Central memory CD4-positive, alpha-beta T cell (primary cell): ENCODE measurements at places on chromosomes 3 and 15.

DNA sequence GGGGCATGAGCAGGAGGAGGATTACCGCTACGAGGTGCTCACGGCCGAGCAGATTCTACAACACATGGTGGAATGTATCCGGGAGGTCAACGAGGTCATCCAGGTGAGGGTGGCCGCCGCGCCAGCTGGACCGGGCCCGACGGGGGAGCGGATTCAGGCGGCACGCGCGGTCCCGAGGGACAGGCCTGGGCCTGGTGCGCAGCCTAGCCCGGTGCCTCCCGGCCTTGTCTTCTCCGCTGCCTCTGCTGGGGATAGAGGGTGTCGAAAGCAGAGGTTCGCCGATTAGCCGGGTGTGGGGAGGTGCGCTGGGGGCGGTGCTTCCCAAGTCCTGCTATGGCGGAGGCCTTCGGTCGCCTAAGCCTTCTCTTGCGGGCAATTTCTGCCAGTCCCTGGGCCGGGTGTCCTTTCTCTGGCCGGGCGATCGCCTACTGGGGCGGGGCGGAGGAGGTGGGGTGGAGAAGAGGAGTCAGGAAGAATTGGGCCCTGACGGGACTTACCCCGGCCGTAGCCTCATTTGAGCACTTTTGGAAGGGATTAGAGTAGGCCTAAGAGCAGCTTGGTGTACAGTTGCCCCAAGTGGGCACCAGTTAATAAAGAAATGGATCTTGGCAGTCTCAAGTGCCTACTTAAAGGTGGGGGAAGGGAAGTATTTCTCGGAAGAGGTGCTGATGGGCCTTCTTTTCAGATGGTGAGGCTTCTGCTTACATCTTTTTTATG, 940 bp downstream of the ARIH1 start:
- DNase-seq, result peak; percentile 83

DNA sequence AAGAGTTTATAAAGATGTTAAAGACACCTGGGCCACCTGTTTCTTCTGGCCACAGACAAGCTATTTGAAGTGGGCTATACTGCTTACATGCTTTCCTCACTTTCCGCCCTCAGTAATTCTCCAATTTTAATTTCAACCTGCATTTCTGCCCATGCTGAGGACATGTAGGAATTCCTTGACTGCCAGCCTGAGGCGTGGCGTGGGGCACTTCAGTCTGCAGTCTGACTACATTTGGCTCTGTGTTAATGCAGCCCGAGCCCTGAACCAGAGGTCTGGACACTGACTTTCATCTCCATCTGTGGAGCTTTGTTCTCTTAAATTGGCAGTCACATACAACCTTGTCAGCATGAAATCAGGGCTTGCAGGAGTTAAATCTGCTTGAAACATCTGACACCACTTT, 8.5 kb downstream of the UQCC5 start:
- no peak for DNase-seq

GRCh38 chr3:27632431-27633223, 89.5 kb downstream of the EOMES start:
- peak; percentile 48 for DNase-seq

GRCh38 chr3:52791928-52792327, 2.7 kb upstream of the ITIH3 start:
- no peak for DNase-seq

DNA sequence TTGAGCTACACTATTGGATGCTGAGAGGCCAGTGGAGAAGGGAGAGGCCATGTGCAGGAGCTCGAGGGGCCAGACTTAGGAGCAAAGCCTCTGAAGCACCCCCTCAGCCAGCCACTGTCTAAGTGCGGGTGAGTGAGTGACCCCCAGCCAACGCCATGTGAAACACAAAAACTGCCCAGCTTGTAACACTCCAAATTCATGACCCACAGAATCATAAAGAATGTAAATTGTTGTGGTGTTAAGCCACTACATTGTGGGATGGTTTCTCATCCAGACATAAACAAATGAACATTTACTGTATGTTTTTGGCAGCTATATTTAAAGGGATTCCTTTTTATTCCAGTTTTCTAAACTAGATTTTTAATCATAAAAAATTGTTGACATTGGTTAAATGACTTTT, 27.2 kb upstream of the TMEM158 start:
- no peak for DNase-seq

- no peak for DNase-seq
Measured at GRCh38 chr15:40764629-40765103, 798 bp downstream of the GCHFR start.

- DNase-seq, result no peak
Measured at GRCh38 chr15:69794645-69795469, 302.9 kb downstream of the TLE3 start.

DNA sequence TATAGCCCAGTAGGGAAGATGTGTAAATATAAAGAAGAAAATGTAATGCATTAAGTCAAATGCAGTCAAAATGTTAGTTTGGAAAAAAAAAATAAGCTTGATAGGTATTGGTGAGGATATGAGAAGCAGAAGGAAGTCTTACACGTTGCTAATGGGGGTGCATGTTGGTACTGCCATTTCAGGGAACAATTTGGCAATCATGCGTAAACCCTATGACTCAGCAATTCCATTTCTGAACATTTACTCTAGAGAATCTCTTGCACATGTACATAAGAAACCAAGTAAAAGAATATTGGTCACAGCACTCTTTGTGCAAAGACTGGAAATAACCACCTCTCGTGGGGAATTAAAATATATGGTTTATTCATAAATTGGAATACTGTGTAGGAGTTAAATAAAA, 35.5 kb upstream of the TIMP4 start:
- no peak for DNase-seq

DNA sequence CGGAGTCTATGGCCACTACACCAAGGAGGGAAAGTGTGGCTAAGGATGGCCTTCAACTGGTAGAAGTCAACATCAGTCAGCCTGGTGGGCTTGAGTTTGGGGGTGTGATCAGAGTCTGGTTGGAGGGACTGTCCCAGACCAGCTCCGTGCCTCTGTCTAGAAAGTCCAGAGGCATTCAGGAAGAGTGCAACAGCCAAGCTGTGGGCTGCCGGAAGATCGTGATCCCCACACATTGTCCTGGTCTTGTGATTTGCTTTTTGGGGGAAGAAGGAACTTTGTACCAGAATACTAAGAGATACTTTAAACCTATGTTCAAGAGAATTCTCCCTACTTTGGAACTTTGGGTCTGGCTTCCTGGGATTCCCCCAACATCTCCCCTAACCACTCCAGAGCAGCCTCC, 47.8 kb upstream of the VPS8 start:
- DNase-seq, result no peak

DNA sequence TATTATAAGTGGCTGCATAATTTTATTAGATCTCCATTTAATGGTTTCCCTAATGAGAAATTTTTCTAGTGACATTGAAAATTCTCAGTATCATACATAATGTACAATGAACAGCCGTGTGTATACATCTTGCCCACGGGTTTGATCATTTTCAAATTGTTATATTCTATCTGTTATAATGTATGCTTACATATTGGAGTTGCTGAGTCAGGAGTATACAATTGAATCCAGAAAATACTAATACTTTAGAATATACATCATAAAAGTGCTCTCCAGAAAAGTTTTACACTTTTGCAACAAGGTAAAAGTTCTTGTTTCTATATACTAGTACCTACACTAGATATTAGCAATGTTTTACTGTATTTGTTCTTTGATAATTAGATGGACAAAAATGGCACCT, 82.8 kb downstream of the SPATA16 start:
- DNase-seq, result no peak

DNA sequence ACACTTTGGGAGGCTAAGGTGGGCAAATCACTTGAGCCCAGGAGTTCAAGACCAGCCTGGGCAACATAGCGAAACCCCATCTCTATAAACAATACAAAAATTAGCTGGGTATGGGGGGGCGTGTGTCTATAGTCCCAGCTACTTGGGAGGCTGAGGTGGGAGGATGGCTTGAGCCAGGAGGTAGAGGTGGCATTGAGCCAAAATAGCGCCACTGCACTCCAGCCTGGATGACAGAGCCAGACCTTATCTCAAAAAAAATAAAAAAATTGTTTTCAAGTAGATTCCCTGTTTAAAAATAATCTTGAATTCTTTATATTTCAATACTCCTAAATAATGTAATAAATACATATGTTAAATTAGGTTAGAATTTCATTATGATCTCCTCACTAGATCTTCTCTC, 9.8 kb downstream of the HMCES start:
- DNase-seq, result no peak

- DNase-seq, result no peak
Measured at GRCh38 chr15:40306908-40307307, 827 bp downstream of the PLCB2 start.

- DNase-seq, result no peak
Measured at GRCh38 chr3:129020691-129021090, 19.6 kb downstream of the EFCC1 start.

DNA sequence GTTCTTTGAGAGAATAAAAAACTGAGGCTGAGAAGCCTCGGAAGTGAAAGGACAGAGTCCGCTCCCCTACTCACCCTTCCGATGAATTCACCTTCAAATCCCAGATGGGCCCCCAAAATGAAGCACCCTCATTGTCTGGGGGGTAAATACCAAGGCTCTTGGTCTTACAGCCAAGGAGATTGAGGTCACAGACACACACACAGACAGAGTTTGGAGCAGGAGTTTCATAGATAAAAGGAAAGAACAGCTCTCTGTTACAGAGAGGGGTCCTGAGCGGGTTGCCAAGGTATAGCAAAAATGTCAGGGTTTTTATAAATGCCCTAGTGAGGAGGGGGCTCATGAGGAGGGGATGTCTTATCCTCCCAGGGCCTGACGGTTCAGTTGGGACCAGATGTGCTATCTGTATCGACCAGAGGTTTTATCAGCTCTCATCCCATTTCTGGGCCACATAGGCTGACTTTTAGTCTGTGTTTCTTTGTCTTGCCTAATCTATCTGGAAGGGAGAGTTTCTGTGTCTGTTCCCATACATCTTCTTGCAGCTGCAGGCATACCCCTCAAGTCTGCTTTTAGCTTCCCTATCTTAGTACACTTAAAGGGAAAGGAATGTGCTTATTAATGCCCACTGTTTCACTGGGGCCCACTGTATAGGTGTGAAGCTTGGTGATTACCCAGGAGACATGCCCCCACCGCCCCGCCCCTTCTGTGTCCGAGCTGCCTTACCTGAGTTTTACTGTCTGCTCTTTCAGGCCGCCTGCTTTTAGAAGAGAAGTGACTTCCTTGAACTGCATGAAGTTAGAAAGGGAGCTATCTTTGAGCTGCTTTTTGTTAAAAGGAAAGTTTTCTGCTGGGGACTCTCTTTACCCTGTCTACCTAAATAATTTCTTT, 66.8 kb upstream of the ATP11B start:
- DNase-seq, result no peak

- DNase-seq, result no peak
Measured at GRCh38 chr15:79539401-79539800, 107.3 kb downstream of the MINAR1 start.

DNA sequence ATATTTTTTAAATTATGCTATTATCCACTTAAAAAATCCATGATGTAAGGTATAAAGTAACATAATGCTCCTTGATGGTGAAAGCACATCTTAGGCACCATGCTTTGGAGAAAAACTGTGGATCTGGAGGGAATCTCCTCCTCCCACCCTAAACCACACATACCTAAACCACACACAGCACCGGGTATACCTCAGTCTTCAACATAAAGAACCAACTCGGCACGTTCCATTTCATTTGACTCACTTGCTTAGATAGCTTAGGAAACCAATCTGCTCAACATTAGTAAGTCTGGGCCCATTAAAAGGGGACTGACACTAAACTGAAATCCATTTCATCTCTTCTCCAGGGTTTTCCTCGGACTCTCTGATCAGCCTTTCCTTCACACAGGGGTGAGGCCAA, 945.7 kb upstream of the CFAP20DC start:
- DNase-seq, result no peak

DNA sequence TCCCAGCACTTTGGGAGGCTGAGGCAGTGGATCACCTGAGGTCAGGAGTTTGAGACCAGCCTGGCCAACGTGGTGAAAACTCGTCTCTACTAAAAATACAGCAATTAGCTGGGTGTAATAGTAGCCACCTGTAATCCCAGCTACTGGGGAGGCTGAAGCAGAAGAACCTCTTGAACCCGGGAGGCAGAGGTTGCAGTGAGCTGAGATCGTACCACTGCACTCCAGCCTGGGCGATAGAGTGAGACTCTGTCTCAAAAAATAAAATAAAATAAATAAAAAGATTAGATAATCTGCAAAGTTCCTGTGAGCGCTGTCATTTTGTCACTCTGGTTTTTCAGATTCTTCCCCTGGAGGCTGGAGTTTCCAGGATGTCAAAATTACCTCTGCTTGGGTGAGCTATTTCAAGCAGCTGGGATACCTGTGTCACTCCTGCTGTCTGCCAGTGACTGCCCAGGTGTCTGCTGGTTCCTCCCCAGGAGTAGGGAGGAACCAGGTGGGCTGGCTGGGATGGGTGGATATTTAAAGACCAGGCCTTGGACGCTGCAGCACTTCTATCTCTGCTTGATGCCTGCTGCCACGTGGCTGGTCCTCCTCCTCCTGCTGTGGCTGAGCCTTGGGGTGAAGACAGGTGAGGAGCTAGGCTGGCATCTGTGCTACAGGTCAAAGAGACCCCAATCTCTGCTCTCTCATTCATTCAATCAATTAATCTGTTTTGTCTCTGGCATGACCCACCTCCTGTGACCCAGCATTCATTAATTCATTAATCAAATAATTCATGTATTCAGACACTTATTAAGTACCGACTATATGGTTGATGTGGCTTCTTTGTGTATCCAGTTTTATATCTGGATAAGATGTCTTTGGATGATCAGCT, 19.5 kb upstream of the MUC20 start:
- no peak for DNase-seq

DNA sequence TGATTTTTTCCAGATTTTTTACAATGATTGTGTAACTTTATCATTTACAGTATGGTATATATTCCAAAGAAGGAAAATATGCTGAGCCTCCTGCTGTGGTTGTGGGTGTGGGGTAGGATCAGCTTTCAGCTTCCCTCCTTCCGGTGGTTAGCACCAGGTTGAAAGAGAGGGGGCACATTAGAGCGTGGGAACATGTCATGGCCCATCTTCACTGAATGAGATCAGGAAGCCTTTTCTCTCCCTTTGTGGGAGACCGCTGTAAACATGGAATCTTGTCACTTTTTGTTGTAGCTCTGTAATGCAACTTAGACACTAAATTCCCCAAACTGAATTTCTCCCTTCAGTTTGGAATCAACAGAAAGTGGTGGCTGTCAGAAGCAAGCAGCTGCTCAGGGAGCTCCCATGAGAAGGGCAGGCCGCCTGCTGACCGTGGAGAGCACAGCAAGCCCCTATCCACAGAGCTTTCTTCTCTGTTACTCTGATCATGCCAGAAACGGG, 86.7 kb upstream of the LIMD1 start:
- DNase-seq, result no peak

- no peak for DNase-seq
Measured at GRCh38 chr3:184538666-184539431, 22.7 kb upstream of the EPHB3 start.

- no peak for DNase-seq
Measured at GRCh38 chr3:84547207-84547606, 411.6 kb upstream of the CADM2 start.

GRCh38 chr3:37985637-37986320, 4.8 kb upstream of the VILL start:
- DNase-seq, result no peak
